CD8-positive, alpha-beta memory T cell (primary cell): ENCODE measurements at places on chromosomes 2 and 18. TPM values are rescaled to one million over a fixed set of nuclear protein-coding genes. Genes with fewer than 3 reads are reported as not detected.

- DNase-seq, result no peak
- H3K4me1 ChIP-seq, result no peaks in the 10 kb centered on the region
- H3K27me3 ChIP-seq, result no peaks in the 10 kb centered on the region
- H3K27ac ChIP-seq, result no peak overlapping the region
- no peak overlapping the region for H3K4me3 ChIP-seq
Observed at GRCh38 chr18:72542984-72543356, 1.2 kb downstream of the CBLN2 start.

DNA sequence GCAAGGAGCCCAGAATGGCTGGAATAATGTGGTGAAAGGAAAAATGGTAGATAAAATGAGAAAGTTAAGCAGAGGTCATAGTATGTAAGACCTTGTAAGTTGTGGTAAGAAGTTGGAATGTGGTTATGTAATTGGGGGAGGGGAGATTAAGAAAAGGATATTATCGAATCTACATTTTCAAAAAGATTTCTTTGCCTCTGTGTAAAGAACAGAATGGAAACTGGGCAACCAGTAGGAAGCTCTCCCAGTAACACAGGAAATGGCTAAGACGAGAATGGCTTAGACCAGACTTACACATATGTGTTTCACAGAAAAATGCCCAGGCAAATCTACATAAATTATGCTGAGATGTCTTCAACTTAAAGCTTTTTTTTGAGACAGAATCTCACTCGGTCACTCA lies 13.2 kb downstream of the MEMO1 start:
- no peak overlapping the region for H3K4me3 ChIP-seq
- DNase-seq, result no peak
- H3K4me1 ChIP-seq, result peaks cover 39% of the 10 kb centered on the region
- no peaks in the 10 kb centered on the region for H3K36me3 ChIP-seq
- no peak overlapping the region for H3K27ac ChIP-seq

DNA sequence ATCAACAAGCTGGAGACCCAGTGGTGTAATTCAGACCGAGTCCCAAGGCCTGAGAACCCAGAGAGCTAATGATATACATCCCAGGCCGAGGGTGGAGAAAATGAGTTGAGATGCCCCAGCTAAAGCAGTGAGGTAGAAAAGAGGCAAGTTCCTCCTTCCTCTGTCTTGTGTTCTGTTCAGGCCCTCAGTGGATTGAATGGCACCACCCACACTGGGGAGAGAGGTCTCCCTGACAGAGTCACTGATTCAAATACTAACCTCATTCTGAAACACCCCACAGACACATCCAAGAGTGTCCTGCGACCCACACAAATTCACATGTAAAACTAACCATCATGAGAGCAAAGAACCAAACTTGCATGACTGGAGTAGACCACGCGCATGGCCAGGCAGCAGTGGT lies 215.3 kb downstream of the ANAPC1 start:
- no peaks in the 10 kb centered on the region for H3K27me3 ChIP-seq
- no peaks in the 10 kb centered on the region for H3K36me3 ChIP-seq
- no peak for DNase-seq
- no peaks in the 10 kb centered on the region for H3K4me1 ChIP-seq
- no peak overlapping the region for H3K4me3 ChIP-seq

- DNase-seq, result no peak
- H3K27ac ChIP-seq, result no peak overlapping the region
- no peaks in the 10 kb centered on the region for H3K36me3 ChIP-seq
- no peak overlapping the region for H3K4me3 ChIP-seq
Observed at GRCh38 chr2:239522002-239522739, 121.4 kb upstream of the HDAC4 start.

Gene AGFG1
- total RNA-seq, result 141 TPM
